ENCODE measurements at places on chromosomes 6 and 20.

DNA sequence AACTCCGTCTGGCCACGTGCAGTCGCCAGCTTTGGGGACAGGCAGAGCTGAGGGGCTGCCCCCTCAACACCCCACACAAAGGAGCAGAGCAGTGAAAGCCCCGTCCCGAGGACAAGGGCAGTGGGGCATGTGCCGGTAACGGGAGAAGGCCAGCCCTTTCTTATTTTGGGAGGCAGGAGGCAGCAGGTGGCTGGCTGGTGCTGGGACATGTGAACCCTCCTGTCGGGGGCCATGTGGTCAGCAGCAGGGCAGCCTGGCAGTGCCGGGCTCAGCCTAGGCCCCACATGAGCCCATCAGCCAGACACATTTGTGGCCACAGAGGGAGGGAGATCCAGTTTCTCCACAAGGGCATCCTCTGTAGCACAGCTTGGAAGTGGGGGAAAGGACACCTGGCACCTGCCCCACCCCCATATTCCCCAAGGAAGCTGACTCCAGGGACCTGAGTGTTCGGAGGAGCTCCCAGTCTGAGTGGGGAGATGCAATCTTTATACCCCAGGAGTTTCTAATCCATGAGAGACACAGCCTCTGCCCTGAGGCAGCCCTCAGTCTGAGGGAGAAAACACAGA lies 137.6 kb downstream of the MRPL14 start:
- DNase-seq, result no peak

DNA sequence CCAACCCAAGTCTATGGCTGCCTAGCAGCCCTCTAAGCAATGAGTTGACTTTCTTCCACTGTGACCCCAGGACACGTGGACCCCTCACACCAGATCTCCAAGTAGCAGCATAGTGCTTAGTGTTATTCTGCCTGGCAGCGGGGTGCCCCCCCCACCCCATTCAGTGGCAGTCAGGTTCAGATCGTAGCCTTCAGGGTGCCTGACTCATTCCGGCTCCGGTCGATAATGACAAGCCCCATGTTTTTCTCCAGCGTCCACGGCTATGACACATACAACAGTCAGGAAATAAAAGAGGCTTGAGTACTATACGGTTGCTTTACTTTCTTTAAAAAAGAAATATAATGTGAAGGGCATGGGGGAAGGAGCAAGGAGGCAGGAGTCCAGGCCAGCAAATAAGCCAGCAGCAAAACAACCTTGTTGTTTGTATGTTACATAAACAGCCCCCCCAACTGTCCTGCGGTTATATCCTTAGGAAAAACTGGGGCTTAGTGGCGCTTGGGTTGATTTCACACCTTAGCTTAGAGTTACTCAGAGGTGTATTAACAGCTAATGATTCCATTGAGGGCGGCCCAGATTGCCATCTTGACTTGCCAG lies 23.1 kb downstream of the GNAS start:
- DNase-seq, result no peak

DNA sequence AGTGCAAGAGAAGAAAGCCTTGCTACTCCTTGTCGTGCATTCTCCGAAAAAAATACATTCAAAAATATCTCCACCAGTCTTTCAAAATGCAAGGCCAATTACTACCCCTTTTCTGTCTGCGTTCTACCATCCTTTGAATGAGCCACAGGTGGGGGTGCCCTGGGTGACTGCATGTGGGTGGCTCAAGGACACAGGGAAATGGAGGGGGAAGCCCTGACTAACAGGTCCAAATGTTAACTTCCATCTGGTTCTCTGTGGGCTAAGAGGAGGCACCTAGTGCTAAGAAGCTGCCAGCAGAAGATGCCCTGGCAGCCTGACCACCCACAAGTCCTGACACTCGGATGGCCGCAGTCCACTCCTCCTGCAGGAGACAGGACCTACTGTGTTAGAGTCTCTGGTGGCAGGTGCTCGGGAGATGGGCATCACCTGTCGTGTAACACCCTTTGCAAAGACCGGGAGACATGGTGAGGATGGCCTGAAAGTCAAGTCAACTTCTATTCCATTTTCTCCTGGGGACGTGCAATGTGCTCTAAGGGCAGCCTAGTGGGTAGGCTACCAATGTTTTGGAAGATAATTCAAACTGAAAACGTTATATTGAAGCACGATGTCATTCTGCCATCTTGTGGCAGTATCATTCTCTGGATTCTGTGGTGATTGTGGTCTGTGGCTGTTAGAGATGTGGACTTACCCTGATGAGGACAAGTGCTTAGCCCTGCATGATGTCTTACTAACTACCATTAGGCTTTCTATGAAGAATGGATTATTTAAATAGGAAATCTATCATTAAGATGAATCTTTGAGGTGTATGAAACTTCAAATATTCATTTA lies 27.4 kb upstream of the IGF2R start:
- peak; percentile 40 for DNase-seq

GRCh38 chr20:7375905-7376304 lies 564.4 kb downstream of the HAO1 start:
- DNase-seq, result peak; percentile 34

DNA sequence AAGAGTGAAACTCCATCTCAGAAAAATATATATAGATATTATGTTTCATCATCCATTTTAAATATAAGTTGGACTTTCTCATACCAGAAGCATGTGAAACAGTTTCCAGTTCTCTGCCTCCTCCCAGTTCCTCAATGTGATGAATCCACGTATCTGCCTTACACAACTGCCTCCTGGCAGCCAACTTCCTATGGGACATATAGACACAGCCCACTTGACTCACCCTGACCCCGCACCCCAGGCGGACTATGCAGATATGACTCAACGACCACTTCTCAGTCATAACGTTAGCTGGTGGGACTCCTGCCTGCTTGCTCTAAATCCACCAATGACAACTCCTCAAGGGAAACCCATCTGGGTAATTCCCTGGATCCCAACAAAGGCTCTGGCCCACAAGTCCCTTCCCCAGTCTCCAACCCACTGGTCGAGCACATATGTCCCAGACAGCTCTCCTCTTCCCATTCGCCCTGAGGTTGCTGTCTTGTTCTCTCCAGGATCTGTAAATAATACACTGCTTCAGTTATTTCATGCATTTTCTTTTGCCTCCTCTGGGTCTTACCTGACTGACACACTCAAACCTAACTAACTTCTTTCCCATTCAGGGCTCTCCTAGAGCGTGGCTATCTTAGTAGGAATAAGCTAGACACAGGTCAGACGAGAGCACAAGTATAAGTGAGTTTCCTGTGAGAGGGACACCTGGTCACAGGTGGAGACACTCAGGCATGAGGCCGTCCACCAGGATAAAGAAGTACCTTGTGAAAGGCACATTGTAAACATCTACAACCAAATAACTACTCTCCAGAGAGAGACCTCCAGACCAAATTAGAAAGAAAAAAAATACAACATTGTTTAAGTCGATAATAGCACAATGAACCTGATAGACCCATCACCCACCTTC lies 548.5 kb downstream of the CD83 start:
- DNase-seq, result no peak

DNA sequence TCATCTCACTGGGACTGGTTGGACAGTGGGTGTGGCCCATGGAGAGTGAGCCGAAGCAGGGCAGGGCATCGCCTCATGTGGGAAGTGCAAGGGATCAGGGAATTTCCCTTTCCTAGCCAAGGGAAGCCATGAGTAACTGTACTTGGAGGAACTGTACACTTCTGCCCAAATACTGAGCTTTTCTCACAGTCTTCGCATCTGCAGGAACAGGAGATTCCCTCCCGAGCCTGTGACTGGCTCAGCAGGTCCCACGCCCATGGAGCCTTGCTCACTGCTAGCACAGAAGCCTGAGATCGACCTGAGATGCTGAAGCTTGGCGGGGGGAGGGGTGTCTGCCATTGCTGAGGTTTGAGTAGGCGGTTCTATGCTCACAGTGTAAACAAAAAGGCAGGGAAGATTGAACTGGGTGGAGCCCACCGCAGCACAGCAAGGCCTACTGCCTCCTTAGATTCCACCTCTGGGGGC lies 10.4 kb upstream of the CALHM5 start:
- DNase-seq, result peak; percentile 50

DNA sequence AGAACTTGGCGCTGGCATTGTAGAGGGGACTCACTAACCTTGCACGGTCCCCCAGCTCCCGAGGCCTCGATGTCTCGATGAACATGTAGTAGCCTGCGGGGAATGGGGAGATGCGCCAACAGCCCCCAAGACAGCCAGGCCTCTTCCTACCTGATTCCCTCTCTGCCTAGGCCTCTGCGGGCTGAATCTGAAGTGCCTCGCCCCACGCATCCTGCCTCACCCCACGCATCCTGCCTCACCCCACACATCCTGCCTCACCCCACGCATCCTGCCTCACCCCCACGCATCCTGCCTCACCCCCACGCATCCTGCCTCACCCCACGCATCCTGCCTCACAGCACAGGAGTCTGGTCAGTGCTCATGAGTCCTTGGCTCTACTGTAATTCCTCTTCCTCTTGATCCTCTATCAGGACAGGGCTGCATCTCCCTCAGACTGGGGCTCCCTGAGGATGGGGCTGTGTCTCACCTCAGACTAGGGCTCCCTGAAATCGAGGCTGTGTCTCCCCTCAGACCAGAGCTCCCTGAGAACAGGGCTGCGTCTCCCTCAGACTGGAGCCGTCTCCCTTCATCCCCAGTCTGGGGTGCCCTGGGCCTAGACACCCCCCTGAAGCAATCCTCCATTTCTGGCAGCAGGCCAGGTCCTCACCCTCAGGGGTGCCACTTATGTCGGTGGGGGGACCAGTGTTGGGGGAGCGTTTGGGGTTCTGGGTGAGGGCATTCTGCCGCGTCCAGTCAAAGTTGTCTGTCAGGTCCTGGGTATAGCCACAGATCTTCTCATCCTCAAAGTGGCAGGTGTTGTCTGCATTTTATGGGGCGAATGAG lies 53.6 kb downstream of the MDGA1 start:
- DNase-seq, result no peak

DNA sequence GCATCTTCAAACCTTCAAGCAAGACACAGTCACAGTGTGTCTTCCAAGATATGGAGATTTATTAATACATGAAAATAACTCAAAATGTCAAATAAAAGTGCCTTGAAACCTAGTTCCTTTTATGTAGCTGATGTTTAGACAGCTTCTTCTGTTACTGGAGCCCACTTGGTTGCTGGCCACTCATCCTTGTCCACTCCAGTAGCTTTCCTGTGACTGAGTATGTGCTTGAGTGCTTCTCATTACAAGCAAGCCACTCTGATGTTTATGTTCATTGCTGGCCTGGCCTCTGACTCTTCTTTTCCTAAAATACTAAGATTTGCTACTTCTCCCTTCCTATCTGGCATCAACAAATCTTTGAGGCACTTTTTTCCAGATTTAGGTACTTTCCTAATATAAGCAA lies 545.2 kb upstream of the MAN1A1 start:
- DNase-seq, result no peak

- peak; percentile 67 for DNase-seq
These were observed 12.1 kb upstream of the DDX27 start for GRCh38 chr20:49207076-49207475.

- no peak for DNase-seq
These were observed 30.5 kb upstream of the AKAP12 start for GRCh38 chr6:151209071-151209831.

DNA sequence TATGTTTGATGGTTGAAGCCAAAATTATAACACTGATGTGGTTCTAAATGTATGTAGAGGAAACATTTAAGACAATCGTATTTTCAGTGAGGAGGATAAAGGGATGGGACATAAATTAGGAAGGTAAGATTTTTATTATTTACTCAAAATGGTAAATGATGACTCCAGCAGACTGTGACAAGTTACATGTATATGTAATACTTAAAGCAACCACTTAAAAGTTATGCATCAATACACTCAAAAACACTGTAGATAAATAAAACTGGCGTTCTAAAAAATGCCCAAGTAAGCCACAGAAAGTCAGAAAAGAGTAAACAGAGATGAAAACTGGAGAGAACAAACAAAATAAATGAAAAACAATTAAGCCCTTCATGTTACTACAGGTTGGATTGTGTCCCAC lies 18.7 kb downstream of the HLA-DMB start:
- DNase-seq, result no peak

GRCh38 chr6:106579281-106579680 lies 50.0 kb downstream of the RTN4IP1 start:
- no peak for DNase-seq

DNA sequence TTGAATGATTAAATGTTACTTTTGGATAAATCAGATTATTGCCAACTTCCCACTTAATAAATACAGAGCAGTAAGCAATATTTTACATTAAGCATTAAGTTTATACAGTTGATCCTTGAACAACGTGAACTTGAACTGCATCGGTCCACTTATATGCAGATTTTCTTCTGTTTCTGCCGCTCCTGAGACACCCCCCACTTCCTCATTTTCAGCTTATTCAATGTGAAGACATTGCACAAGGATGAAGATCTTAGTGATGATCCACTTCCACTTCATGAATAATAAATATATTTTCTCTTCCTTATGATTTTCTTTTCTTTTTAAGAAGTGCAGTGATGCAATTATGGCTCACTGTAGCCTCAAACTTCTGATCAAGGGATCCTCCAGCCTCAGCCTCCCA lies 167.2 kb downstream of the LINC00237 start:
- DNase-seq, result no peak

DNA sequence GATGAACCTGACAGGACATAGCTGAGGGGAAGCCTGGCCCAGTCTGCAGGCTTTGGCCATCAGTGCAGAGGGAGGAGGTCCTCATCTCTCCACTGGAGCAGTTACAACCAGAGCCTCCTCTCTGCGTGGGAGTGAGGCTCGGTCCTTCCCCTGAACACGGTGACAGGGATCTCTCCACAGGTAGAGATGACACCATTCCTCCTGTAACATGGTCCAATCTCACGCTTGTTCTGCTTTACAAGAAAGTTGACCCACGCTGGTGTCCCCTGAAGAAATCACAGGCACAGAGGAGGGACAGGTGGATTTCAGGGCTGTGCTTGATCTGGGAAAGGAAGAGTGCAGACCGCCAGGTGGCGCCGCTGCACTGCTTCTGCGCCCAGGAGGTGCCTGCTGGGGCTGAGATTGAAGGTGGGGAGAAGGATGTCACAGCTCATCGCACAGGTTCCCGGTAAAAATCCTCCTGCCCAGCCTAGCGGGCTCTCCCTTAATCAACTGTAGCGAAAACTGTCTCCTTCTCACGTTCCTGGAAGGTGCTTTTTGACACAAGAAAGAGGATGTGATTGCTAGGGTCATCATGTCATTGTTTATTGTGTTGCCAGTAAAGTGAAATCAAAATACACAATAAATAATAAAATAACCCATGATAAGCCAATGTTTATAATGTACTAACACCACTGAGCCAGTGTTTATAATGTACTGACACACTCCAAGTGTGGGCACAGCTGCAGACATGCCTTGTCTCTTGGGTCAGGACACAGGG lies 20.4 kb downstream of the HLA-G start:
- peak; percentile 74 for DNase-seq
